ENCODE measurements at places on chromosomes 1 and 21. TPM values are rescaled to one million over a fixed set of nuclear protein-coding genes. Genes with fewer than 3 reads are reported as not detected.

- no peaks in the 10 kb centered on the region for H3K27me3 ChIP-seq
- H3K4me1 ChIP-seq, result no peaks in the 10 kb centered on the region
- no peak overlapping the region for H3K27ac ChIP-seq
- no peak overlapping the region for H3K4me3 ChIP-seq
- no peaks in the 10 kb centered on the region for H3K36me3 ChIP-seq
- no peak for DNase-seq
Observed at GRCh38 chr1:208541225-208541855, 297.2 kb upstream of the PLXNA2 start.

- H3K4me1 ChIP-seq, result no peaks in the 10 kb centered on the region
- no peak overlapping the region for H3K27ac ChIP-seq
- DNase-seq, result no peak
- no peak overlapping the region for H3K4me3 ChIP-seq
Observed at GRCh38 chr1:232110281-232111090, 483.9 kb downstream of the DISC1 start.

DNA sequence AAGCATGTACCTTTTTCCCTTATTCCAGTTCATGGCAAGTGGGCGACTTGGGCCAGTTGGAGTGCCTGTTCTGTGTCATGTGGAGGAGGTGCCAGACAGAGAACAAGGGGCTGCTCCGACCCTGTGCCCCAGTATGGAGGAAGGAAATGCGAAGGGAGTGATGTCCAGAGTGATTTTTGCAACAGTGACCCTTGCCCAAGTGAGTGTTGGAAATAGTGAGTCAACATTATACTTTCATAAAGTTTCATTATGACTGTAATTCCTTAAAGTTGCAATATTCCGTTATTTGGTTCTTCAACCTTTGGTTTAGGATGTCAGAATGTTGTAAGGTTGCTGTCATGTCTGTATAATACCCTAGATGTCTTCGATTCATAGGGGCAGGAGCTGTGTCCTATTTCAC is 230.5 kb downstream of the TPR start:
- H3K36me3 ChIP-seq, result no peaks in the 10 kb centered on the region
- H3K27ac ChIP-seq, result no peak overlapping the region
- H3K4me1 ChIP-seq, result no peaks in the 10 kb centered on the region
- H3K4me3 ChIP-seq, result no peak overlapping the region
- DNase-seq, result no peak

- no peaks in the 10 kb centered on the region for H3K36me3 ChIP-seq
- H3K4me1 ChIP-seq, result no peaks in the 10 kb centered on the region
- no peak for DNase-seq
- H3K4me3 ChIP-seq, result no peak overlapping the region
- H3K27ac ChIP-seq, result no peak overlapping the region
Observed at GRCh38 chr1:96971439-96971838, 249.9 kb downstream of the PTBP2 start.

- no peak overlapping the region for H3K27ac ChIP-seq
- H3K4me1 ChIP-seq, result peaks cover 12% of the 10 kb centered on the region
- peaks cover 29% of the 10 kb centered on the region for H3K36me3 ChIP-seq
- no peak overlapping the region for H3K4me3 ChIP-seq
- no peak for DNase-seq
Observed at GRCh38 chr21:37427221-37427620, 60.6 kb downstream of the DYRK1A start.

- H3K27ac ChIP-seq, result no peak overlapping the region
- no peak overlapping the region for H3K4me3 ChIP-seq
- H3K36me3 ChIP-seq, result no peaks in the 10 kb centered on the region
- H3K4me1 ChIP-seq, result no peaks in the 10 kb centered on the region
Observed at GRCh38 chr21:14630556-14631069, 84.5 kb upstream of the SAMSN1 start.

GRCh38 chr1:220789532-220790147 is 2.9 kb downstream of the MTARC1 start:
- no peak overlapping the region for H3K4me3 ChIP-seq
- peaks cover 4% of the 10 kb centered on the region for H3K4me1 ChIP-seq

- DNase-seq, result no peak
- H3K27ac ChIP-seq, result no peak overlapping the region
- peaks cover 42% of the 10 kb centered on the region for H3K4me1 ChIP-seq
- H3K27me3 ChIP-seq, result no peaks in the 10 kb centered on the region
- H3K4me3 ChIP-seq, result no peak overlapping the region
- no peaks in the 10 kb centered on the region for H3K36me3 ChIP-seq
Observed at GRCh38 chr1:181100934-181101333, 12.4 kb downstream of the IER5 start.

DNA sequence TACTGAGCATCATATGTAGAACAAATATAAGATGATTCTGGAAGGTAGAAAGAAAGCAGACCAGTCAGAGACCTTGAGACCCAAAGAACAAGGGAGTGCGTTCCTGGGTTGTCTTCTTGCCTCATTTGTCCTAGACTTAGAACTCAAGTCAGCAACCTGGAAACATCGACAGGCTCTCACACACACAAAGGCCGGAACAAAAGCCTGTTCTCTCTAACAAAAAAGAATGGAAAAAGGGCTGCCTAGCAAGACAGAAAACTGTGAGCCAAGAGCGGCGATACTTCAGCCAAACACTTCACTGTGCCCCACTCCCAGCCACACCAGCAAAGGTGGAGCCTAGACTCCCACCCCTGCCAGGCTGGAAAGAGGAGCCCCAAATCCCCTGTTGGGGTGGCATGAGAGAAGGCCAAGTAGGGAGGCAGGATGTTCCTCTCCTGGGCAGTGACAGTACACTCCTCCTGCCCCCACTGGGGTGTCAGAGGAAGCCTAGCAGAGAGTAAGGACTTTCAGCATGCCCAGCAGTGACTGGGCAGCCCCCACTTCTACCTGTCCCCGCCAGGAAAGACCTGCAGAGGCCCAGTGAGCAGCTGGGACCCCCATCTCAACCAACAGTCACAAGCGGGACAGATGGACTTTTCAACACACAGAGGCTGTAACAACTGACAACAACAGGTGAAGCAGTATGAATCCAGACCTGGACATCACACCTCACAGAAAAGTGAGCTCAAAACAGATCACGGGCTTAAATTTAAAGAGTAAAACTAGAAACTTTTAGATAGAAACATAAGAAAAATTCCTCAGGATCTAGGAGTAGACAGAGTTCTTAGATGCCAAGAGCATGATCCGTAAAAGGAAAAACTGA is 33.0 kb downstream of the MRAP start:
- H3K27me3 ChIP-seq, result no peaks in the 10 kb centered on the region
- DNase-seq, result no peak

GRCh38 chr1:33098371-33098770 is 17.4 kb downstream of the AZIN2 start:
- H3K4me1 ChIP-seq, result no peaks in the 10 kb centered on the region
- no peak overlapping the region for H3K27ac ChIP-seq
- H3K27me3 ChIP-seq, result no peaks in the 10 kb centered on the region
- DNase-seq, result no peak
- no peaks in the 10 kb centered on the region for H3K36me3 ChIP-seq

ADAMTS4 gene
- total RNA-seq, result 1.5 TPM

KCNE1 gene
- total RNA-seq, result 0.83 TPM

DCDC2B gene
- total RNA-seq, result not detected

ZFP69B gene
- 0.57 TPM for total RNA-seq

S100A1 gene
- not detected for total RNA-seq

BATF3 gene
- total RNA-seq, result 2.3 TPM

FAM163A gene
- total RNA-seq, result not detected

TNFRSF9 gene
- total RNA-seq, result not detected
